ENCODE measurements at places on chromosomes 6 and 20.
A peak's percentile ranks its signal among the peaks of the same experiment; 100 is the strongest.

- no peak for DNase-seq
Observed at GRCh38 chr20:24996449-24997377, 4.2 kb upstream of the APMAP start.

DNA sequence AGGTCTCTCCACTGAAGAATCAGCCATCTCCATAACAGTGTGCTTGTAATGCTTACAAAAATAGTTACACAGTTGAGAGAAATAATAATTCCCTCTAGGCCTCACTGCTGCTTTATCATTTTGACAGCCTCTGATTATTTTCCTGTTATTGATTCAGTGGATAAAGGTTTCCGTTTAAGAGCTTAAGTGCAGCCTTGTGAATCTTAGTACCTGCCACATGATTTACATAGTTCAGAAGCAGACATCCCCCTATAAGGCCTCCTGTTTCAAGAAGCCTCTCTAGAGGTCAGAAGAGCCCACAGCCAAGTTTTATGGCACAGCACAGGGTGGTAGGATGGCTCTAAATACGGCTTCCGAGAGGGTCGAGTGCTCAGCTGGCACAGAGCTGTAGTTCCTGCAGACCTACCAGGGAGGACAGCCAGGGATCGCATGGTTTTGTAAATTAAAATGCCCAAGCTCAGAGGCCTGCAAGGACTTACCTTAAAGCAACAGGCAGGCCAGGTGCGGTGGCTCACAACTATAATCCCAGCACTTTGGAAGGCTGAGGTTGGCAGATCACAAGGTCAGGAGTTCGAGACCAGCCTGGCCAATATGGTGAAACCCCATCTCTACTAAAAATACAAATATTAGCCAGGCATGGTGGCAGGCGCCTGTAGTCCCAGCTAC lies 17.6 kb upstream of the PYGB start:
- no peak for DNase-seq

DNA sequence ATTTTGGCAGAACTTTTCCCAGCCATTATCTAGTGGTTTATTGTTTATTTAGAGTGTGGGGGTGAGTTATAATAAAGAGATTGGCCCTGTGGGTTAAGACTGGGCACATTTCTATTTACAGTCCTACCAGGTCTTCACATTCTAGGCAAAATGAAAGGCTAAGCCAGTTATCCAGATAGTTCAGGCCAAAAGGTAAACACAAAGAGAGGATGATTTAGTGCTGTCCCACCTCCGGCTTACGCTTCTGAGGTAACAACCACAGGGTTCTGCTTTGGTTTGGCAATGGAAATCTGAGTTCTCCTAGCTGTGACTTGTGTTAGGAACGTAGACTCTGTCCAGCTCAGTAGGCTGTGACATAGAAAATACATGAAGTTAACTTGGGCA lies 50.3 kb upstream of the PTPRK start:
- DNase-seq, result peak; percentile 9

DNA sequence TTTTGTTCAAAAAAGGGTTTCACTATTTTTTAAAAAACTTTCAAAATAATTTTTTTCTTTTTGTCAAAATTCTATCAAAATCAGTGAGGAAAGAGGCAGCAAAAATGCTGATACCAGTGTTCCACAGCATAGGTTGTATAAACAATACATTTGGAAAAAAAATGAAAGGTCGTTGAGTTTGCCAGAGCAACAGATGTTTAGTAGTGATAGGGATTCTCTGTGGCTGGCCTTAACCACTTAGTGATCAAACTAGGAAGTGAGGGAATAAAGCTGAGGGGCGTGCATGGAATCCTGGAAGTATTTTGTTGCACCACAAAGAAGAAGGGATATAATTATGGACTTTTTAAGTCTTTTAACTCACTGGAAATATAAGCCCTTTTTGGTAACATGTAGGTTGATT lies 555.3 kb upstream of the CHD6 start:
- DNase-seq, result no peak

GRCh38 chr6:14701946-14702345 lies 543.9 kb upstream of the JARID2 start:
- DNase-seq, result no peak

DNA sequence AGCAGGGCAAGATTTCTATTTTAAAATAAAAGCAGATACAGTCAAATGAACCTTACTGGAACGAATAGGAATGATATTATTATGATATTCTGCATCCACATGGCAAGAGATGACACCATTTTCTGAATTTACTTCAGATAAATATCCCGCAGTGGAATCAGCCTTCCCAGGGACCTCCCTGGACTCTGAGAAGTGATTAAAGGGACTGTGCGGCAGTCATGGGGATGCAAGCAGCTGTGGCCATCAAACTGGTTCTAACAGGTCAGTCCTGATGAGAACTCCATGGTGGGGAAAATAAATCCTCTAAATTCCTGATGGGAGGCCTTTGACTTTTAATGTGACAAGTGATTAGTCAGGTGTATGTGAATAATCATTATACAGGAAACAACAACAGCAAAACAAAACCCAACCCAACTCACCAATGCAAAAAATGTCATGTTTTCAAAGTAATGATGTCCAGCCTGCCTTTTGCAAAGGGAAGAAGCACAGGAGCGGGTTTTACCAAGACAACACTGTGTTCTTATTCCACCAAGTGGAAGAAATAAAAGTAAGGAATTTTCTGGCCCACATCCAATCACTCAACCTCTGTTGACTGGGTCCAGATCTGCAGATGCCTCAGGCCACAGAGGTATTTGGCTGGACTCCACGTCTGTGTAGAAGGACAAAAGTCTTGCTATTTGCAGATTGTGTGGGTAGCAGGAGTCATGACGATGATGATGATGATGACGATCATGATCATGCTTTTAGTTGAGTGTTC lies 61.9 kb upstream of the CITED2 start:
- DNase-seq, result peak; percentile 95

GRCh38 chr6:81568973-81569372 lies 183.5 kb downstream of the TENT5A start:
- DNase-seq, result no peak

GRCh38 chr6:4323322-4323721 lies 187.9 kb upstream of the ECI2 start:
- no peak for DNase-seq

Data from astrocyte of the hippocampus (primary cell).